Activated CD4-positive, CD25-positive, alpha-beta regulatory T cell treated with anti-CD3 and anti-CD28 coated beads, Interleukin-2, amount 50 U/mL, for 72 hours (primary cell): ENCODE measurements at places on chromosomes 7 and 10.
A peak's percentile ranks its signal among the peaks of the same experiment; 100 is the strongest.

GRCh38 chr7:38105874-38106483, 72.1 kb upstream of the STARD3NL start:
- no peak for DNase-seq

DNA sequence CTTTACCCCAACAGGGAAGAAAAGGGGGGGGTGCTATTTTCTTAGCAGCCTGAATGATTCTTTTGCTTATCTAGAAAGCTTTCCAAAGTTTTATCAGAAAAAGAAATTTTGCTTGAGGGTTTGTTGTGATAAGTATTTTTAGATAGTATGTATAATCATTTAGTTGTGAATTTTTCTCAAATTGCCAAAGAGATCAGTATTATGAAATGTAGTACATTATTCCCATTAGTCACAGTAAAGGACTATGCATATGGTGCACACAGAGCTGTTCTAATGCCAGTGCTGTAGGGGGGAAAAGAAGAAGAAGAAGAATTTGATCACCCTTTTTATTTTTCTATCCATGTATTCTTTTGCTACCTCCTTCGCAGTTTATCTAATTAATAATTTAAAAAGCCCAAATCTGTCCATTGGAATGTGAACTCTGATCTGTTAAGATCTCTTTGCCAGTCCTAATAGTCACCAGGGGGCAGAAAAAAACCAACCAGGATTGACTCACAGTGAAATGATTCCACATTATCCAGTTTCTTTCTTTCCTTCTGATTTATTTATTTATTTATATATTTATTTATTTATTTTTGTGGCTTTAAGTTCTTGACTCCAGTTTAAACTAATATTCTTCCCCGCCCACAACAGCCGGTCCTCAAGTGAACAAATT, 4.7 kb downstream of the RBM20 start:
- no peak for DNase-seq

GRCh38 chr10:7560519-7560918, 106.2 kb downstream of the ITIH5 start:
- DNase-seq = no peak

DNA sequence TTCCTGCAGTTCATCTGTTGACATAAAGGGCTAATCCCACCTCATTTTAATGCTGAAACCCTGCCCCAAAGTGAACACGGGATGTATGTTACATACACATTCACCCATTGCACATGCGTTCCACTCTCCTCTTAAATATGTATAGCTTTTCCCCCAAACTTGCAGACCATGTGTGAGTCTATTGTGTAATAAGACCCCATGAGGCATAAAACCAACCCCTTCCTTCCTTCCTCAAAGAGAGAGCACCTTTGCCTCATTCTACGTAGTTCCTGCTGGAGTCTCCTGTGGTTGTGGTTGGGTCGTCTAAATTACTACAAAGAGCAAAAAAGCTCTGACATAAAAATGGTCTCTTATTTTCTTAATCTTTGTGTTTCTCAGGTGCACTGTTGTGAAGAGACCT, 345.7 kb upstream of the KLF6 start:
- no peak for DNase-seq

DNA sequence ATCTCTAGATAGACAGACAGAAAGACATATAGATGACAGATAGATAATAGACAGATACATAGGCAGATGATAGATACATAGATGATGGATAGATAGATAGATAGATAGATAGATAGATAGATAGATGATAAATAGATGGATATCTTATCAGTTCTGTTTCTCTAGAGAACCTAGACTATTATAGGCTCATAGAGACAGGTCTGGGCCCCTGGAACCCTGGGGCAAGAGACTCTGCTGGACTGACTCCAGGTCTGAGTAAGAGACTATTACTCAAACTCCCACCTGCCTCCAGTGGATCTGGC, 58.3 kb downstream of the FRMPD2 start:
- DNase-seq = no peak

DNA sequence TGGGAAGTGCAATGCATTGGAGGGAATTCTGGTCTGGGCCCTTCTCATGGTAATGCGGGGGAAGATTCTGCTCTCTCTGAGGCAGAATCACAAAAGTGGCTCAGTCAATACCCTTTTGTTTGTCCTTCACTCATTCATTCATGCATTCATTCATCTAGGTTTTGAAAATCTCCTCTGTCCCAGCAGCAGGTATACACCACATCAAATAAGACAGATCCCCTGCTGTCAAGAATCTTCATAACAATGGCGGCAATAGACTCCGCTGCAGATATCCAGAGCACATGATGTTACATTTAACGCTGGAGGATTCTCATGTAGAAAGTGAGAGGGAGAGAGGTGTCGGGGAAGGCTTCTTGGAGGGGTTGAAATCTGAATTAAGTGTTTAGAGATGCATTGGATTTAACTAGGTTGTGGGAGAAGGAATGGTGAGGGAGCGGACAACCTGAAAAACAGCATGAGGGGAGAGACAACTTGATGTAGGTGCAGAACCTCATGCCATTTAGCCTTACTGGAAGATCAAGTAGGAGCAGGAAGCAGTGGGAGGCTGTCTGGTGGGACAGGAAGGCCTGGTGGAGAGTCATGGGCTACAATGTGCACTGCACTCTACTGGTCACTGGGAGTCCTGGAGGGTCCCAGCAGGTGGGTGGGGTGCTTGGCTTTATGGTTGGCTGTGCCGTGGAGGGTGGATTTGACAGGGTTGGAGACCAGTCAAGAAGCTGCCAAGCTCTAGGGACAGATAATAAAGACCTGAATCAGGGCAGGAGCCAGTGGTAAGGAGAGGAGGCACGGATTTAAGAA, 5.2 kb upstream of the FAM180A start:
- no peak for DNase-seq

- DNase-seq = no peak
Observed at GRCh38 chr10:75935650-75936400, 504.4 kb downstream of the LRMDA start.

- no peak for DNase-seq
Observed at GRCh38 chr7:151694828-151695580, 175.3 kb upstream of the RHEB start.

GRCh38 chr10:102745157-102745556, 1.4 kb downstream of the WBP1L start:
- no peak for DNase-seq

- peak; percentile 54 for DNase-seq
Observed at GRCh38 chr7:92641921-92642511, 51.8 kb upstream of the FAM133B start.

GRCh38 chr10:123062726-123063125, 53.9 kb downstream of the ACADSB start:
- DNase-seq = no peak

DNA sequence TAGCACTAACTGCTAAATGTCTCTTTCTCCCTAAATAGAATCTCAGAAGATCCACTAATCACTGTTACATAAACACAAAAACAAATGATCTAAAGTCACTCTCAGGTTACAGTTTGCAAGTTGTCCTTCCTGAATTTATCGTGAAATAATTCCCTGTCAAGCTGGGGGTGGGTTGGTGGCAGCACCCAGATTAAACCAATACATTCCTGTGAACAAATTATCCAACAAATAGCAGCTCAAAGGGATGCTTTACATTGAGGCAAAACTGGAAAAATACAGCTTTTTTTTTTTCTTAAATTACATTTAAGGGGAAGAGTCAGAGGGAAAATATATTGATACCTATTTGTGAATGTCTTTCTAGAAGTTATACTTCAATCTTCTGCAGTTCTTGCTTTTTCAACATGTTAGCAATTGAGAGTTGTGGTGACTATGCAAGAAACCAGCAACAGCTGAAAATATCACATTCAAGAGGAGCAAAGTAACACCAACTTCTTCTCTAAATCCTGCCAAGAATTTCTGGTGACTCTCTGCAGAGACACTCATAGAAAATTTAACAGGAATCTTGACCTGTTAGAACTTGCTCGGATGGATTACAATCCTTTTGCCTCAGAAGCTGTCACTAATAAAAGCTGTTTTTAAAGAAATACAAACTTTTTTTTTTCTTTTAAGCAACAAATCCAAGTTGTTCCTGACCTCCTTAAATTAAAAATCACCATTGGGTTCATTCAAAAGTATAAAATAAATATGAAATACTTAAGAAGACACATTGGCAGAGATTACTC, 18.9 kb downstream of the LMOD2 start:
- no peak for DNase-seq

- DNase-seq = no peak
Observed at GRCh38 chr10:52999258-52999657, 226.7 kb upstream of the MBL2 start.

DNA sequence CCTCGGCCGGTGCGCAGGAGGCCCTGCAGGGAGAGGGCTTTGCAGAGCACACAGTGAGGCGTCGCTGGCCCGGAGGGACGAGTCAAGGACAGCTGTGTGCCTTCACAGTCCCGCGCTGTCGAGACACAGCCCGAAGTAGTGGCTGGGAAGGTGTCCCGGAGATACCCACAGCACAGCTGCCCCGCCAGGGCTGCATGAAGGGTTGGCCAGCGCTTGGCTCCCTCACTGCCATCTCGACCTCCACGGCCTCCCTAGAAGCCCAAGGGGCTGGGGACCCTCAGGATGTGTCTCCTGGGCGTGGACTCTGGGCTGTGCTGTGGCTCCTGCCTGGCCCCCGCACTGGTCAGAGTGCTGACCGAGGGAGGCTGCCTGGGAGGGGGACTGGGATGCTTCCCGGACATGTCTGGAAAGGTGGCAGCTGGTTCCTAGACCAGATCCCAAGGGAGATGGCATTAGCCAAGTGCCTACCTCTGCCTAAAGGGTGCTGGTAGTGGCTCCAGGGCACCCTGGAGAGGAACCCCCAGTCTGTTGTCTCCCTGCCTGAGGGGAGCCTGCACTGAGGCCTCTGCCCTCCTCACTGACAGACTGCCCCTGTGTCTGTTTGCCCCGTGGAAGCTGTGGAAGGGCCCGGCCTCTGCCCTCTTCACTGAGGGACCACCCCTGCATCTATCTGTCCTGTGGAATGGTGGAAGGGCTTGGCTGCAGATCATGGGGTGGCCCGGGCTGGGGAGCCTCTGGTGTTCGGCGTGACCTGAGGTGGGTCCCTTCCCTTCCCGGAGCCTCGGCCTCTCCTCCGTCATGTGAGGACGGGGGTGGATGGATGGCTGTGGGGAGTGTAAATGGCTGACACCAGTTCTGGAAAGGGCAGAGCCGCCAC, 5.8 kb downstream of the ELFN1 start:
- DNase-seq = peak; percentile 21

- no peak for DNase-seq
Observed at GRCh38 chr10:17904564-17904963, 47.2 kb upstream of the SLC39A12 start.

- DNase-seq = no peak
Observed at GRCh38 chr10:11670381-11670780, 58.9 kb upstream of the USP6NL start.

DNA sequence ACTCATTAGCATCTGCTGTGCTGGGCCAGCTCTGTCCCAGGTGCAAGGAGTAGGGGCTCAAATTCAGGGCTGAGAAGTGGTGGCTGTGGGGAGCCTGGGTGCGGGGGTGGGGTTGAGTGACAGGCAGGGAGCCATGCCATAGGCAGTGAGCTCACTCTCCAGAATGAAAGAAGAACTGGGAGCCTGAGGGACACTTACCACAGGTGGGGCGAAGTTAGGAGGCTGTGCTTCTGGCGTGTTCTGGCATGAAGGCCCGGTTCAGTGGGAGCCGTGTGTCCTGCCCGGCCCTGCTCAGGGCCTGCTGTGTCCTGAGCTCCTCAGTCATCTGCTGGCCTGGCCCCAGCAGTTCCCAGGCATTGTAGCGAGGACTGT, 62.5 kb downstream of the MKI67 start:
- peak; percentile 47 for DNase-seq

DNA sequence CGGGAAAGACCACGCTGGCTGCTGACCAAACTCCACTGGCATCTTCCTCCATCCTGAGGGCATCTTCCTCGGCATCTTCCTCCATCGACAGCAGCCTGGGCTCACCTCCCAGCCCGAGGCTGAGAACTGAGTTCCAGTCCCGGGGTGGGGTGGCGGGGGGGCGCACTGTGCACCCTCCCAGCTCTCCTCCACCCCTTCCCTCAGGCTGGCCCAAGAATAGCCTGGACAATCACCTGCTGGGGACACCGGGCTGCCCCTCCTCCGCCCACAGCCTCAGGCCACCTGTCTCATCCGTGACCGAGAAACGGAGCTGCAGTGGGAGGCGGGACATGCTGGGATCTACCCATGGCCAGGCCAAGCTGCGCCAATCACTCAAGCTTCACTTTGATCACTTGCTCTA, 37.2 kb downstream of the DIP2C start:
- no peak for DNase-seq

- no peak for DNase-seq
Observed at GRCh38 chr10:124325633-124325914, 93.1 kb downstream of the OAT start.

DNA sequence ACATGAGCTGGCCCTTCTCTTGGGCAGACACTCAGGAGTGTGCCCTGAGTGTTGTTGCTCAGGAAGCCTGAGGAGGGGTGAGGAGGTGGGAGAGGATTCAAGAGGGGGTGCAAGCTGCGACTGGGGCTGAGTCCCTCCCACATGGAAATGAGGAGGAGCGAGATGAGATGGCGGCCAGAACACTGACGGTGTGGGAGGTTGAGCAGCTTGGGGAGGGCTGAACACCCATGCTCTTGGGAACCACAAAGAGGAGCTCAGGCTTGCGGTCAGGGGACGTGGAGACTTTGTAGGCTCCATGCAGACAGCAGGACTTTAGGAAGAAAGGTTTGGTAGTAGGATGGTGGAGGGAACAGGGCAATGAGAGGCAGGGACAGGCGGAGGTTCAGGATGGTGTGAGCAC, 163.2 kb upstream of the SHH start:
- DNase-seq = no peak

- no peak for DNase-seq
Observed at GRCh38 chr7:25311346-25311745, 83.1 kb upstream of the NPVF start.

GRCh38 chr7:81280531-81280930, 361.7 kb upstream of the SEMA3C start:
- no peak for DNase-seq

DNA sequence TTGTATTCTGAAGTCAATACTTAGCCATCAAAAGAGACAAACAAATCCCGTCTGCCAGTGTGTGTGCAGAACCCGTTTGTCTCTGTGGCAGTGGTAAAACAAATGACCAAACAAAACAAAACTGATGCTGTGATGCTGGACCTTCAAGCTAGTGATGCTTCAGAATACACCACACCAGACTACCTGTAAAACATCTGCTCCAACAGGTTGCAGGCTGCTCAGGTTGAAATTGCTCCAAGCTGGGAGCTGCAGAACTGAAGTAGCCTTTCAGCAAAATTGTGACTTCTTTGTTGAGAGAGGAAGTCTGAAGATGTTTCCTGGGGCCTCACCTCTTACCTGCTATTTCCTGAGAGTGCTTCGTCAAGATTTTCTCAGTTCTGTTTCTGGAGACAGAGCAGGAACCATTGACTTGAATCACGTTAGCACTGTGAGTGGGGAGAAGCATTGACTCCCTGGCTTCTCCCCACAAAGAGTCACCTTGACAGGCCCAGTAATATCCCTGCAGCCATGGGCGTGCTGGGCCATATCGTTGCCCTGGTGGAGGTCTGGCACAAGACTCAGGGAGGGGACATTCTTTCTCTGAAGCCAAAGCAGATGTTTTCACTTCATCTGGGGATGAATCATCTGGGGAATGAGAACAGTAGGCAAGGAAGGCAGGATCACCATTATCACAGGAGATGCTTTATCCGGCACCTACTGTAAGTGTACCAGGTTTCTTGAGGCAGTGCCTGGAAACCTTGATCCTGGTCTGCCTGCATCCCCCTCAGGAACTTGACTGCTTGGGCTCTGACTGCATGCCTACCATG, 80.2 kb downstream of the RBM20 start:
- no peak for DNase-seq

- no peak for DNase-seq
Observed at GRCh38 chr10:72241691-72242252, 25.7 kb upstream of the ASCC1 start.

- no peak for DNase-seq
Observed at GRCh38 chr10:73819513-73820093, 8.2 kb upstream of the NDST2 start.
